ENCODE measurements at places on chromosomes 3 and 15.

GRCh38 chr3:118890206-118890605, 144.4 kb downstream of the IGSF11 start:
- DNase-seq = no peak

DNA sequence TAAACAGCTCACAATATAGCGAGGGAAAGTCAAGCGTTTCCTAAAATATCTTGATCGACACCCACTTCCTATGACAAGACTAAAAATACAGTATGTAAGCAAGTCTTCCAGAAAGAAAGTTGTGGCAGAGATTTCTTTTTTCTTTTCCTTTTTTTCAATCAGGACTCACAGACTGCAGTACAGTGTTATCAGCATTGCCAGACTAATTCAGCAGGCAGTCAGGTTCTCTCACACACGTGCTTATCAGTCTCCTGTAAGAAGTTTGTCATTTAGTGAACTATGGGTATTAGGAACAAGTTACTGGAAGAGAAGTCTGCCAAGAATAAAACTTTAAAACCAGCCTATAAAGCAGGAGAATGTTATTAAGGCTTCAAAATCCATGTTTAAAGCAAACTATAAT, 32.8 kb upstream of the ZNF385D start:
- DNase-seq = no peak

- DNase-seq = no peak
These were observed 14.7 kb downstream of the PPARG start for GRCh38 chr3:12303534-12303933.

DNA sequence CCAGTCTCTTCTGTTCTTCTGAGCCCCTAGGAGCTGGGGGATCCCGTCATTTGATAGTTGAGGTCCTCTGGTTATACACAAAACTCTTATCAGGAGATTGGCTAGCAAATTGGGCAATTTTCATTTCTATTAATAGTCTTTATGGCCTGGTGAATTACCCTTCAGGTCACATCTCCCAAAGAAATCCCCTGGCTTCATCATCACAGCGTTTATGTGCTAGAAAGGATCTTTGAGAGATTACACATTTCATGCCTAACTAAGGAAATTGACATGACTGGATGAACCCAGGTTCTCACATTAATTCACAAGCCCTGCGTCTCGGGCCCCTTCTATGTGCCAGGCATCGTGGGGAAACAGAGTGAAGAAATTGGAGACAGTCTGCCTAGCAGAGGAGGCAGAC, 227.4 kb upstream of the PROK2 start:
- no peak for DNase-seq

GRCh38 chr15:70055601-70056051, 42.1 kb downstream of the TLE3 start:
- no peak for DNase-seq

DNA sequence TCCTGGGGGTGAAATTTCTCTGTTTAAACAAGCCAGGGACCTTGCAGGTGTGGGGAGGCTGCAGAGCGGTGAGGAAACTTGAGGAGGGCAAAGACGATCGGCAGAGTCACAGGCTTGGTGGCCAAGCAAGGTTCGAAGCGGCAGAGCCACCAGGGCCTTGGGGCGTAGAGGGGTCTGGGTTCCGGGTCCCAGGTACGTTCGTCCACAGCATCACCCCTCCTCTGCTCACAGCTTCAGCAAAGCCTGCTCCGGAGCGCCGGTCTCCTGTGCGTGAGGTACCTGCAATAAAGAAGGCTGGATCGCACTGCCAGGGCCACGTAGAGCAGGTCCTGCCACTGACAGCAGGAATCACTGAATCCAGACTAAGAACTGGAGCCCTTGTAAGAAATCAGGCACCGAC, 66.8 kb upstream of the PCSK6 start:
- no peak for DNase-seq

GRCh38 chr15:75195122-75195765, 6.4 kb upstream of the C15orf39 start:
- DNase-seq = no peak

GRCh38 chr3:176159796-176160195, 1037.5 kb downstream of the TBL1XR1 start:
- no peak for DNase-seq

GRCh38 chr3:36904641-36905040, 40.2 kb downstream of the TRANK1 start:
- DNase-seq = no peak
